SK-N-SH treated with all-trans-retinoic acid at 6 μM for 48 hours (cell line): ENCODE measurements at places on chromosomes 5 and 9.

- ATAC-seq, result no peak
Observed at GRCh38 chr5:148201151-148201550, 1.7 kb upstream of the SPINK6 start.

GRCh38 chr9:69317081-69317480 is 7.9 kb upstream of the ENTREP1 start:
- no peak for ATAC-seq

DNA sequence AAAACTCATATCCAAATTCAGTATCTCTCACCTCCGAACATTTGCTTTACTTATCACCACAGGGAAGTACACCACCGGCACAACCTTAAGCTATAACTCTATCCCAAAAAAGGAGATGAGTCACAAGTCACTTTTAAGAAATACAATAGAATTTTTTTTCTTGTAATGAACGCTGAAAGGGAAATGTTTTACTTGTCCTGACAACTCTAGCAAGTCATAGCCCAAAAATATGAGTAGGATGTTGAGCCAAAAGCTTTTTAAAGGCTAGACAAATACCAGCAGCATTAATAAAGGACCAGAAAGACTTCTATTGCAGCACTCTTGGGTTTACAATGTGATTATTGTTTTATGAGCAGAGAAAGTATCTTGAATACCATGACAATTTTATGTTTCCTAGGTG is 147.3 kb upstream of the FST start:
- peak; percentile 72 for ATAC-seq

DNA sequence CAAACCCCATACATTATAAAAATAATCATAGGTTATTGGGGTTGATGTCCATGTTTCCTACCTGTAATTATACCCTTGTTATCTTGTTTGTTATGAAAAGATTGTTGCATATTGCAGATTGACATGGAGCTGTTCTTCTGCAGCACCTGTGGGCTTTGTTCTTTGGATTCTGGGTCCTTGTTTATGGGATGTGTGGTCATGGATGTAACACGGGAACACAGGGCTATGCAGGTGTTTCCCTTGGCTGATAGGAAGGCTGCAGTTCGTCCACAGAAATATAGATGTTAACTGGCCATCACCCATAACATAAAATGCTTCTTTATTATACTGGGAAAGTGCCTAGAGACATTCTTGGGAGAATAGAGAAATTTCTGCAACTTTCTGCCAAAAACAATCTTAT is 77.9 kb downstream of the FBXL7 start:
- ATAC-seq, result no peak

DNA sequence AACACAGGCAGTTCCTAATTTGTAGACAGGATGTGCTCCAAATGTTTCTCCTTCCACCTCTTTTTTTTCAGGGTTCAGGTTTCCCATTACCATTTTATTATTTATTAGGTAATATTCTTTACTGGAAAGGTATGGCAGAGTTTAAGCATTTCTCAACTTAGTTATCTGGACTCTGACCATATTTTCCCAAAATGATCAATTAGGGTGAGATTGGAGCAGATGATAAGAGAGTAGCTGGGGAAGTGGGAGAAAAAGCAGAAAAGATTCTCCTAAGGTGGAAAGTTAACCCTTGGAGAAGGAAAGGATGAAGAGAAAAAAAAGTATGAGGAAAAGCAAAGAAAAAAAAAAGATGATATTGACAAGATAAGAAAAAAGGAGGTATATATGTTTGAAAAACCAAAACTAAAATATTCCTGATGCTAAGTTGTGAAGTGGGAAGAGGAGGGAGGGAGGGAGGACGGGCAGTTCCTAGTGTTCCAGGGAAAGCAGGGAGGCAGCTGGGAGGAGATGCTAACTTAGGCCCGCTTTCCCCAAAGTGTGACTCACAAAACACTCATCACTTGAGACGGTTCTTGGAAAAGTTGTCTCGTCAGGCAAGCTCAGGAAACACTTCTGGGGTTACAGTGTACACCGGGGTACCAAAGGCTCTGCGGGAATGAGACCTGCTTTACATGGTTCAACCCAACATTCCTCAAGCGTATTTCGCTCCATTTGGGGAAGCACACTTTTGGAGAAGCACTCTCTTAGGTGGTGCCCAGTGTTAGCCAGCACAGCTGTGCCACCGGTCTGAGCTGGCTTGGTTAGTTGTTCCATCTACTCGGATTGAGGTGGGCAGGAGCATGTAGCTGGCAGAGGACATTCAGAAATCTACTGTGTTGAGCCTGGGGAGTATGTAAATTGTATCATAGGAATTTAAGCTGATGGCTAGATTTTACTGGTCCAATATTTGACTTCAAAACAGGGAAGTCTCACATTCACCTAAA is 35.1 kb downstream of the B4GALT1 start:
- peak; percentile 77 for ATAC-seq

DNA sequence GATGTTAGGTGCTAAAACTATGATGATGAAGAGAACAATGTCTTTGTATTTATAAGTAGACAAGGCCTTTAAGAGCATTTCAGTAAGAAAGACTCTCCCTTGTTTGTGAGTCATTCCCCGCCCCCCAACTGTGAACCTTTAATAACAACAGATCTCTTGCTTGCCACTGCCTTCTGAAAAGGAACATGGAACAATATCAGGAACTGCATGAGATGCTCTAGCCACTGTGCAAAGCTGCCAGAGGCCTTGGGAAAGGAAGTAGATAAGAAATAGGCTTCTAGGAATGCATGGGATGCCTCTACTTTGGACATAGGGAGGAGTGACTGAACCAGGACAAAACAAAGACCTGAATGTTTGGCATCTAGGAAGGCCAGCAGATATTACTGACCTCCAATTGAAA is 296.1 kb upstream of the MPDZ start:
- no peak for ATAC-seq

GRCh38 chr9:85729882-85730281 is 11.9 kb downstream of the AGTPBP1 start:
- no peak for ATAC-seq

DNA sequence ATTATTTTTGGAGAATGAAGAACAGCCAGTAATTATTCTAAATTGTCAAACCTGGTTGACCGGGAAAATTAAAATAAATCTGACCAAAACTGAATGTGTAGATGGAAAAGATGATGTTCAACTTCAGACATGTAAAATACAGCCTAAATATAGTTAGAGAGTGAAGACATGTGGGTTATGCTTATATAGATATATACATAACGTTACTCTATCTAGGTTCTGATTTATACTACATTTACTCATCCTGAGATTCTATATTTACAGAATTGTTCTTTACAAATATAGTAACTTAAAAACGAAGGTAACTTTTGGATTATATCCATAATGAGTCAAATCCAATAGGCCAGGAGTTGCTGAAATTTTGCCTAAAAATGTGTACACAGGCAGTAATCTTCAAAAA is 20.8 kb upstream of the THG1L start:
- ATAC-seq, result no peak

GRCh38 chr5:169874621-169875020 is 105.7 kb downstream of the INSYN2B start:
- no peak for ATAC-seq

DNA sequence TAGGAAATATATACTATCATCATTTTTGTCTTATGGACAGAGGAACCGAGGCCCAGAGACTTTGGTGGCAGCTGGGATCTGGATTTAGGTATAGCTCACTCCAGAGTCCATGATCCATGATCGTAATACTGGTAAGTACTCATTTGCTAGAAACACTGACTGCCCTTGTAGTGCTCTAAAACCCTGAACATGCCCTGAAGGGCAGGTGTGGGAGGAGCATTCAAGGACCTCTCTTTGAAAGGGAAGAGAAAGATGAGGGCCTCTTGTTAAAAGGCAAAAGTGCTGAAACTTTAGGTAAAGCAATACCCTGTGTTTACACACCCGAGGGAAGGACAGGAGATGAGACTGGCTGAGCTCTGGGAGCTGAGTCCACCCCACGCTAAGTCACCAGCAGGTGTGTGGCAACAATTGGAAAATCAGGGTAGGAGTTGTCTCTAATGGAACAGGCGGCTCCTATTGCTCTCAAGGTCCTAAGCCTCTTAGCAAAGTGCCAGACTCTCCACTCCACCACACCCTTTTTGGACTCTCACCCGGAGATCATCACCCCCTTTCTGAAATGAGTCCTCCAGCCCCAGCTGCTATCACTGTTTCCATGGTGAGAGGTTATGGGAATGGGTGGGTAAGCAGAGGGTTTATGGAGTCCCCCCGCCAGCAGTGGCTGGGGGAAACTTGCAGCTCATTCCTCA is 34.8 kb downstream of the TRPC7 start:
- no peak for ATAC-seq

DNA sequence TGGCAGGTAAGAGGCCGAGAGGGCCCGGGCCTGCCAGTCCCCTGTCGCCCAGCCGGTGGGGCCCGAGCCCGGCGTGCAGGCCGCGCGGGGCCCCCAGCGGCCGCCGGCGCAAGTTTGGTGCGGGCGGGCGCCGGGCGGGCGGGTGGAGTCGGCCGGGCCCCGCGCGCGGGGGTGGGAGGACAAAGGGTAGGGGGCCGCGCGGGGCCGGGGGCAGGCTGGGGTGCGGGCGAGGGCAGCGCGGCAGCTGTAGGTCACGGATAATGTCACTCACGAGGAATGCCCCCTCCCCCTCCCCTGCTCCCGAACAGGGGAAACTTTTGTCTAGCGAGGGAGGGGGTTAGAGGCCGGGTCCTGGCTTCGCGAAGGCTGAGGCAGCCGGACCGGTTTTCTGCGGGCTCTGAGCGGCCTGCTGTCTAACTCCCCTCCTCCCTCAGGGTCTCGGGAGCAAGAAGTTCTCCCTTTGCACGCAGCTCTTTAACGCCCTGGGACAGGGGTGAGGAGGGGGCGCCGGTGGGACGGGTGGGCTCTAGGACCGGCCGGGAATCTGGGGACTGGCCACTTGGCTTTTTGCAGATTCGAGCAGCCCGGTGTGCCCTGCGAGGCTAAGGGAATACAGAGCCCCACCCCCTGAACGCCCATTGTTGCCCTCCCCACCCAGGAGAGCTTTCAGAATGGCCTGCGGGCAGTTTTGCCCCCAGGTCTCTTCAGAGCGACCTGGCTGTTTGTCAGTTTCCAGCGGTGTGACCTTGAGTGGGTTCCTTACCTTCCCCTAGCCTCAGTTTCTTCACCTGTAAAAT is 21.3 kb upstream of the NDST1 start:
- peak; percentile 41 for ATAC-seq

GRCh38 chr5:168948746-168949145 is 352.2 kb downstream of the SLIT3 start:
- ATAC-seq, result no peak

DNA sequence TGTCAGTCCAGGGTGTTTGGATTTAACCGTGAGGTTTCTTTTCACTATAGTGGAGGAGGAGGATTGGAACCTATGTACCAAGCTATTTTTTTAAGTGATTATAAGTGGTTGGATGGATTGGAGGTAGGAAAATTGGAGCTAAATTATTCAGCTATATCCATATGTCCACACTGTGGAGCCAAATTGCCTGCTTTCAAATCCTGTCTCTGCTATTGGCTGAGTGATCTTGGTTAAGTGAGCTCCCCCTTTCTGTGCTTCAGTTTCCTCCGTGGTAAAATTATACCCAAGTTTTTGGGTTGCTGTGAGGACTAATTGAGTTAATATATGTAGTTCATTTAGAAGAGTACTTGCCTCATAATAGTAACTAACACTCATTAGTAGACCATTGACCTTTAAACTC is 2.5 kb downstream of the CENPP start:
- ATAC-seq, result peak; percentile 34

DNA sequence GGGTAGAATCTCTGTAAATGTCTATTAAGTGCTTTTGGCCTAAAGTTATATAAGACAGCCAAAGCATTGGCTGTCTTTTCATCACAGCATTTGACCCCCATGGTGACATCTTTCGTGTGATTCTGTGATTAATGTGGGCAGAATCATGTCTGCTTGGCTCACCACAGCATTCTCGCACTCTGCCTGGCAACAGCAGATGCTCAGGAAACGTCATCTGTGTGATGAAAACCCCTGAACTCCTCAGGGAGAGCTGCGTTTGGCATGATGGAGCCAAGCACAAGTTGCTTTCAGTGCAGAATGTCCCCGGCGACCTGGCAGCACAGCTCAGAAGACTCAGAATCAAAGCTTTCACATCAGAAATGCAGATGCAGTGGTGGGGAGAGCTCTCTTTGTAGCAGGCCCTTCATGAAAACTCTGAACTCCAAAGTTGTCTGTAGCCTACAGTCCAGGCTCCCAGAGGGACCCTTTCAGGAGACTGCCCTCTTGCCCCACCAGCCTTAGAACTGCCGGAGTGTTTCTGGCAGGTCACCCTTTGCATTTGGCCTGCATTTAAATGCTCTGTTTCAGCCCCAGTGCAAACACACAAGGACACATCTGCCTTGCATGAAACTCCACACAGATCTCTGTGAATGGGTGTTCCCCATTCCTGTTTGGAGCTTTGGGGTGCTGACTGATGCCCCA is 155.6 kb upstream of the PANK3 start:
- ATAC-seq, result no peak; the same call in 1 of the 3 replicates

GRCh38 chr5:44660251-44660650 is 148.5 kb upstream of the MRPS30 start:
- no peak for ATAC-seq

- ATAC-seq, result peak; percentile 58
Observed at GRCh38 chr5:96881511-96882115, 5.3 kb downstream of the ERAP2 start.

DNA sequence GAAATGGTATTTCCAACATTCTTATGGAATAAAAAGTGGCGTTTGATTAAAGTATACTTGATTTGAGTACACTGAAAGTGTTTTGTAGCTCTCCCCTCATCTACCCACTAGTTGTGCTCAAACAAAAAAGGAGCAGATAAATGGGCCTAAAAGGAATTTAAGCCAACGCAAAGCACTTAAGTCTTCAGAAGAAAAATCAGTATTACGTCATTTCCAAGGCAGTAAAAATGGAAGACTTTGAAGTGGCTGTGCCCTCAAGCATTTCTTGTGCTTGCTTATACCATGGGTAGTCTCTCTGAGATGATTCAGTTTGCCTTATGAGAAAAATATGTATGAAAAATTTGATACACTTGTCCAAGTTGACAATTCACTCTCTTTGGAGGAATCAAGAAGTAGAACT is 279.9 kb upstream of the CD180 start:
- no peak for ATAC-seq

DNA sequence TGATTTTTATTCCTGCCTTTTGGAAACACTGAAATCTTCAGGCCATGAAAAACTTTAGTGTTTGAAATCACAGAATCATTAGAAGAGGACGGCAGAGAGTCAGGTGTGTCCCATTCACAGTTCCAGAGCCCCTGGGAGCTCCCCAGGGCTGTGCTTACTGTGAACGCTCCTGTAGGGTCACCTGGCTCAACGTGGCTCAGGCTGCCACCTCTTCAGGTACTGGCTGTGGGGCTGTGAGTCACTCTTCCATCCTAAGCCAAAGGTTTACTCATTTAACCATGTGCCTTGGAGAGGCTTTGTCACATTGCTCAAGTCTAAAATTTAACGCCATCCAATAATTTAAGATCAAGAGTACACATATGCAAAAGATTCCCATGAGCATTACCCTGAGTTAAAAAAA is 50.2 kb upstream of the FSTL4 start:
- ATAC-seq, result no peak

- ATAC-seq, result no peak
Observed at GRCh38 chr5:172793577-172794488, 22.8 kb upstream of the DUSP1 start.

DNA sequence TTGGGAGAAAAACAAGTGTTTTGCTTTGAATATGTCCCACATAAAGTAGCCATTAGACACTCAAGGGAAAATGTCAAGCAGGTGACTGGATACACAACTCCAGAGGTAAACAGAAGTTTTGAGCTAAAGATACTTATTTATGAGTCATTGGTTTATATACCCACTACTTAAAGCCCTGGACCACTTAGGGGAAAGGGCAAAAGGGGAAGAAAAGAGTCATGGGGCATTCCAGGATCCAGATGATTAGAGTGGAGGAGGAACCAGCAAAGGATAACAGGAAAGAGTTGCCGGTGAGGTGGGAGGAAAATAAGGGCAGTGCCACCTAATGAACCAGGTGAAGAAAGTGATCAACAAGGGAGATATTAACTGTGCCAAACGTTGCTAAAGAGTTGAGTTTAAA is 254.2 kb upstream of the NR4A3 start:
- no peak for ATAC-seq
